ENCODE measurements at places on chromosomes 5 and 9.

GRCh38 chr5:107331882-107332281, 338.9 kb downstream of the EFNA5 start:
- DNase-seq, result no peak

GRCh38 chr9:99130069-99130468, 25.2 kb downstream of the TGFBR1 start:
- no peak for DNase-seq

- no peak for DNase-seq
These were observed 254.1 kb downstream of the PJA2 start for GRCh38 chr5:109155625-109156024.

GRCh38 chr5:140027807-140028206, 15.3 kb downstream of the NRG2 start:
- DNase-seq, result no peak

GRCh38 chr9:85151162-85151561, 481.6 kb downstream of the NTRK2 start:
- DNase-seq, result no peak

- DNase-seq, result no peak
These were observed 2.4 kb downstream of the ATG12 start for GRCh38 chr5:115838885-115839518.

DNA sequence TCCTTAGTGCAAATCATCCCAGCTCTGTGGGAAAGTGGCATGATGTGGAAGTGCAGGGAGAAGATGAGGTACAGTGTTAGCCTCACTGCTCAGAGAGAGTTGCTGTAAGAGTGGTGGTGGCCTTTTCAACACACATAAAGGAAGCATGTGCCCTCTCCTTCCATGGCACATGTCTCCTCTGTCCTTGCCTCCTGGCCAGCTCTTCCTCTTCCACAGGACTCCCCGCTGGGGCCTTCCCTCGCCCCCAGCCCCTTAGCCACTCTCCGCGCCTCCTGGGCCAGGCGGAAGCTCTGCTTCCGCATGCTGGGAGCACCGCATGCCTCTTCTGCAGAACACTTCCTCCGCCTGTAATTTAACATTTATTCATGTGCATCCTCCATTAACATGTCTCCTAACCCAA, 4.8 kb upstream of the KCNMB1 start:
- DNase-seq, result no peak

DNA sequence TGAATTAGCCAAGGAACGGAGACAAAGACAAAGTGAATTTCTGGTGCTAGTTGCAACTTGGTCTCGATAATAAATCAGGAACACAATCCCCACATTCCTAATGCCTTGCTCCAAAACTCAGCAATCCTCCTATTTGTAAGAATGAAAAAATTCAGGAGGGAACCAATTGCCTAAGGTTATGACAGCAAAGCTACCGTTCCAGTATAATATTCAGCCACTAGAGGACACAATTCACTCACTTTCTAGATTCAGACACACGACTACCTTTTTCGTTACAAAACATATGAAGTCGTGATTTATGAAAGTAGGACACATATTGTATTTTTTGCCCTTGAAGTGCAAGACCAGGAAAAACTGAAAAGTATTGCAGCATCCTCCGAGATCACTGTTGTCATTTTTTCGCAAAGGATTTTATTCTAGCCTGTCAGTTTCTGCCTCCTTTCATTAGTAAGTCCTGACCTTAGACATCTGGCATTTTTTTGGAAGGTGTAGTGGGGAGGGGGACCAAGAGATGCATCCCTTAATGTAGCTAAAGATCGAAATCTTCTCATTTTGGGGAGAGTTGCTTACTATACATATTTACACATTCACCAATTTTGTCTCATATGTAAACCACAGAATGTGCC, 133.1 kb downstream of the DOCK8 start:
- no peak for DNase-seq

DNA sequence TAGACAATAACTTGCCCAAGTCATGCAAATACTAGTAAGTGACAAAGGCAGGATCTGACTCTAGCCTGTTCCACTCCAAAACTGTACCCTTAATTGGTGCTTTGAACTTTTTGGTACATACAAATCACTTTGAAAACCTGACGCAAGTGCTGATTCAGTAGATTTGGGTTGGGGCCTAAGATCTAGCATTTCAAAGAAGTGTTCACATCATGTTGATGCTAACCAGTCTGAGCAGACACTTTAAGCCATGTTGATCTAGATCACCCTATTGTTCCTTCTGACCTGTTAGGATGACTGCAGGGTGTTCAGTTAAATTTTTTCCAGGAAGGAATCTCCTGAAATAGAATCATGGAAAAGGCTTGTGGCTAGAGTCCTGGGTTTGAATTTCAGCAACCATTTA, 57.7 kb upstream of the CPEB4 start:
- DNase-seq, result no peak

DNA sequence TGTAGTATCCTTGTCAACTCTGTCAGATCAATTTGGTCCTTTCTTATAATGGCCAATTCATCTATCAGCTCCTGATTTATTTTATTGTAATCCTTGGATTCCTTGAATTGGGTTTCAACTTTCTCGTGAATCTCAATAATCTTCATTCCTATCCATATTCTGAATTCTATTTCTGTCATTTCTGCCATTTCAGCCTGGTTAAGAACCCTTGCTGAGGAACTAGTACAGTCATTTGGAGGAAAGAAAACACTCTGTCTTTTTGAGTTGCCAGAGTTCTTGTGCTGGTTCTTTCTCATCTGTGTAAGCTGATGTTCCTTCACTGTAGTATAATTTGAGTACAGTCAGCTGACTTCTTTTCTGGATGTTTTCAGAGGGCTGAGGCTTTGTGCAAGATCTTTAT, 84.5 kb downstream of the CETN3 start:
- DNase-seq, result no peak

- DNase-seq, result peak; percentile 13
These were observed 102.9 kb downstream of the LIFR start for GRCh38 chr5:38453506-38453905.

GRCh38 chr5:64161420-64161819, 4.2 kb upstream of the RNF180 start:
- DNase-seq, result no peak

GRCh38 chr9:95107001-95107749, 210.3 kb downstream of the FANCC start:
- DNase-seq, result no peak

DNA sequence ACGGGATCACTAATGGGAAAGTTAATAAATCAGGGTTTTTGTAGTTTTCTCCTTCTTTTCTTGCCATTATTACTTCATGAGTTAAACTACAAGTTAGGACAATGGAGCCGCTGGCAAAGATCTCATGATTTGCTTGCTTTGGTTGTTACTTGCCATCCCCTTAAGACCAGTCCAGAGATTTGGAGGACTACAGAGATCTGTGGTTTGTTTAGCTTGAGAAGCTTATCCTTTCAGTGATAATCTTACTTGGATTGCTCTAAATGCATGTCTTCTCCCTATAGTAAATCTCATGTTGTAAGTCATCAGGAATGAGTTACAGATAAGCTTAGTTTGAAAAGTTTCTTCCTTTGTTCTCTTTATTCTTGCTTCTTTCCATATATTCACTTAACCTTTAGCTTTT, 70.9 kb downstream of the TLE4 start:
- no peak for DNase-seq

GRCh38 chr9:87067426-87067825, 120.1 kb upstream of the GAS1 start:
- no peak for DNase-seq

GRCh38 chr9:137084526-137084925, 2.3 kb upstream of the MAN1B1 start:
- no peak for DNase-seq

All from activated T-cell treated with anti-CD3 and anti-CD28 coated beads for 48 hours (primary cell).